ENCODE measurements at places on chromosomes 4 and X. TPM values are rescaled to one million over a fixed set of nuclear protein-coding genes. Genes with fewer than 3 reads are reported as not detected.

DNA sequence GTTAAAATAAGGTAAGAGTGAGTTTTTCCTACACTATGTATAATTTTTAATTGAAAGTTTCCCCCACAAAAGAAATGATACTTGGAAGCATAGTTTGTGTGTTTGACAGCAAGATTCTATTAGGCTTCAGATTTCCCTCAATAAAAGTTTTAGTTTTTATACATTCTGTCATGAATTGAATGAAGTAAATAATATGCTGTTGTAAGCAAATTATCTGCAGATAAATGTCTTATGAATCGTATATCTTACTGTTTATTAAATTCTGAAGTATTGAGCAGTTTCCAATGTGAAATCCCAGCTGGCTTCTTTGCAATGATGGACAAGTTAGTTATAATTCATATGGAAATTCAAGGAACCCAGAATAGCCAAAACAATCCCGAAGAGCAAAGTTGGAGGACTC is 33.5 kb downstream of the RS1 start:
- no peak for DNase-seq

PTTG2 gene
- total RNA-seq = not detected

SHOX gene
- total RNA-seq = not detected

DNA sequence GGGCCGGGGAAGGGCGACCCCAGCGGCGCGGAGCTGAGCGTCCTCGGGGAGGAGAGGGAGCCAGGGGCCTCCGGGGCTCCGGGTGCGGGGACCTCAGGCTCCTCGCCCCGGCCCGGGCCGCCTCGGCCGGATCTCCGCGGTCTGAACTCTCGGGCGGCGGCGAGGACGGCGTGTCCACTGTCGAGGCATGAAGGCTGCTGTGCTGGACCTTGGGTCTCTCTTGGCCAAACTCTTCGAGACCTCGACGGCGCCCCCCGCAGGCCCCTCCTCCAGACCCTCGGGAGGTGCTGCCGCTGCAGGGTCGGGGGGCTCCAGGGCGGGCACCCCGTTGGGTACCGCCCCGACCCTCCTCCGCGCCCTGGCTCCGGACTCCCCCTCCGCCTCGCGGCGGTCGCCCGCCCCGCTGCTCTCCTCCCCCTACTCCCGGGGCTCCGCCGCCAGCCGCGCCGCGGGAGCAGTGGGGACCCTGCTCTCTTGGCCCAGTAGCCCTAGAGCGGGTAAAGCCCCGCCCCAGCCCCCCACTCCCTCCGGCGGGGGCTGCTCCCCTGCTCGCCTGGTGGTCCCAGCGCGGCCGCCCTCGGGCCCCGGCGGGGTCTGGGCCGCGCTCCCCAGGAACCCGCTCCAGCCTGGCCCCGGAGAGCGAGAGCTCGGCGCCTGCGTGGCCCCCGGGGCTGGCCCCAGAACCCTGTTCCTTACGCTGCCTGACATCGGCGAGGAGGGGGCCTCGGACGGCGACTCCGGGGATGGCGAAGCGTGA is 564 bp downstream of the FAM149A start:
- no peak for DNase-seq

CXCL8 gene
- 66.9 TPM for total RNA-seq

- DNase-seq = no peak
Observed at GRCh38 chrX:74179499-74179898, 124.5 kb upstream of the ZCCHC13 start.

PNMA5 gene
- not detected for total RNA-seq

CENPVL2 gene
- not detected for total RNA-seq

DNA sequence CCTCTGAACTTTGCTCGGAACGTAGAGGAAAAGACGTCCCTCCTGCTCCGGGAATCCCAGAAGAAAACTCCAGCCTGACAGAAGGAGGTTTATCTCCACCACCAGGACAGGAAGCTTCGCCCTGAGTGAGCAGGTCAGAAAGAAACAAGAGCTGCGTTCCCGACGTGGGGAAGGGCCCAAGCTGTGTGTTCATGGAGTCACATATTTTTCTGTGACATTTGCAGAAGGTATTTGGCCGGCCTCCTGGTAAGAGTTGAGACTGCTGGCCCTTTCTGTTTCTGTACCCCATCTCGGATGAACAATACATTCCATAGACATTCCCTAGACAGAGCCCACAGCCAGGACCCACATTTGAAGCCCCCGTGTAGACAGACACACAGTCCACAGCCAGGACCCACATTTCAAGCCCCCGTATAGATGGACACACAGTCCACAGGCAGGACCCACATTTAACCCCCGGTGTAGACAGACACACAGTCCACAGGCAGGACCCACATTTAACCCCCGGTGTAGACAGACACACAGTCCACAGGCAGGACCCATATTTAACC is 230.8 kb downstream of the SHOX start:
- DNase-seq = no peak

PAGE4 gene
- total RNA-seq = not detected

- DNase-seq = no peak
Observed at GRCh38 chrX:7143076-7143475, 4.4 kb upstream of the STS start.

CLGN gene
- not detected for total RNA-seq

GRCh38 chr4:55545151-55545550 is 1.6 kb downstream of the CLOCK start:
- no peak for DNase-seq

ANKRD50 gene
- 11.4 TPM for total RNA-seq

UCP1 gene
- not detected for total RNA-seq

- DNase-seq = no peak
Observed at GRCh38 chrX:51922561-51922960, 29.1 kb downstream of the MAGED1 start.

DNA sequence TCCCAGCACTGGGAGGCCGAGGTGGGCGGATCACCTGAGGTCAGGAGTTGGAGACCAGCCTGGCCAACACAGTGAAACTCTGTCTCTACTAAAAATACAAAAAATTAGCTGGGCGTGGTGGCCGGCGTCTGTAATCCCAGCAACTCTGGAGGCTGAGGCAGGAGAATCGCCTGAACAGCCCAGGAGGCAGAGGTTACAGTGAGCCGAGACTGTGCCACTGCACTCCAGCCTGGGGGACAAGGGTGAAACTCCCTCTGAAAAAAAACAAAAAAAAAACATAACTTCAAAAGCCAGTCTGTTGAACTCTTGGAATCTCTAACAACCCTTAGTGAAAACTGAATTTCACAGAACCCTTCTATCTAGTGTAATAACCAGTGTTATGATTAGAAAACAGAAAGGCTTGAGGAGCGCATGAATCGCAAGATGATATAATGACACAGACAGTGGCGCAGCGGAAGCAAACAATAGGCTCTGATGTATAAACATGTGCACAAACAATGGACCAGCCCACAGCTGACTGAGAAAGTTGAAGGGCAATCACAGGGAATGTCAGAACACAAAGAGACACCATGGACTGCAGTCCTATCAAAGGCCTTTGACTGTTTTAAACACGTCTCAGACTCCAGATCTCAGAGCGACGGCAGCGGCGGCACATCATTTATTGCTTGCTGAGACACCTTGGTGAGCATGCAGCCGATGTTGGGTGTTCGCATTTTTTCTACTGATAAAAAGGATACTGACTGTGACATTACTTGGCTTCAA is 81.6 kb downstream of the NSUN7 start:
- no peak for DNase-seq

HAUS7 gene
- 29.6 TPM for total RNA-seq

RRH gene
- total RNA-seq = not detected

GRCh38 chrX:18465051-18465450 is 39.6 kb downstream of the CDKL5 start:
- DNase-seq = no peak

DNA sequence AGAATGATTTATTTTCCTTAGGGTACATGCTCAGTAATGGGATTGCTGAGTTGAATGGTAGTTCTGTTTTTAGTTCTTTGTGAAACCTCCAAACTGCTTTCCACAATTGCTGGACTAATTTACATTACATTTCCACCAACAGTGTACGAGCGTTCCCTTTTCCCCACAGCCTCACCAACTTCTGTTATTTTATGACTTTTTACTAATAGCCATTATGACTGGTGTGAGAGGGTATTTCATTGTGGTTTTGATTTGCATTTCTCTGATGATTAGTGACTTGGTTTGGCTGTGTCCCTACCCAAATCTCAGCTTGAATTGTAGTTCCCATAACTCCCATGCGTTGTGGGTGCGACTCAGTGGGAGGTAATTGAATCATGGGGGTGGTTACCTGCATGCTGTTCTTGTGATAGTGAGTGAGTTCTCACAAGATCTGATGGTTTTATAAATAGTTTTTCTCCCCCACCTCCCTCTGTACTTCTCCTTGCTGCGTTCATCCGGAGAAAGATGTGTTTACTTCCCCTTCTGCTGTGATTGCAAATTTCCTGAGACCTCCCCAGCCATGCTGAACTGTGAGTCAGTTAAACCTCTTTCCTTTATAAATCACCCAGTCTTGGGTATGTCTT is 95.1 kb downstream of the GBA3 start:
- no peak for DNase-seq

H2BW2 gene
- not detected for total RNA-seq
